Activated T-helper 2 cell treated with anti-CD3 and anti-CD28 coated beads, Interferon-gamma antibody, Interleukin-2, Interleukin-4, amounts not matched to agents 10 μg/mL and 5 μg/mL and 100 μg/mL, durations not matched to agents 14 hours and 24 hours and 36 hours (primary cell): ENCODE measurements at places on chromosomes 11 and 22.
A peak's percentile ranks its signal among the peaks of the same experiment; 100 is the strongest.

DNA sequence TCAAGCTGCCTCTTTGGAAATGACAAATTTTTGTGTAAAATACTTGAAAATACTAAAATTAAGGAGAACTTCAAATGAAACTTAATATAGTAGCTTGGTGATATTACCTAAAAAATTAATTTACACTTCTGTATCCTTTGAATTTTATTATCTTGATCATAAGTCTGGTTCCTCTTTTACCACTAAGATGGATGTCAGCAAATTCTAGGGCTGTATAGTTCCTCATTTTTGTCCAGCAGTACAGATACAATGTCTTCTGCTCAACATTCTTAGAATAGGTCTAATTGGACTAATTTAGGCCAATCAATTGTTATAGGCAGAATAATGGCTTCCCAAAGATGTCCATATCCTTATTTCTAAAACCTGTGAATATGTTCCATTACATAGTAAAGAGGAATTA, 1298.0 kb upstream of the RAG2 start:
- no peak for DNase-seq

DNA sequence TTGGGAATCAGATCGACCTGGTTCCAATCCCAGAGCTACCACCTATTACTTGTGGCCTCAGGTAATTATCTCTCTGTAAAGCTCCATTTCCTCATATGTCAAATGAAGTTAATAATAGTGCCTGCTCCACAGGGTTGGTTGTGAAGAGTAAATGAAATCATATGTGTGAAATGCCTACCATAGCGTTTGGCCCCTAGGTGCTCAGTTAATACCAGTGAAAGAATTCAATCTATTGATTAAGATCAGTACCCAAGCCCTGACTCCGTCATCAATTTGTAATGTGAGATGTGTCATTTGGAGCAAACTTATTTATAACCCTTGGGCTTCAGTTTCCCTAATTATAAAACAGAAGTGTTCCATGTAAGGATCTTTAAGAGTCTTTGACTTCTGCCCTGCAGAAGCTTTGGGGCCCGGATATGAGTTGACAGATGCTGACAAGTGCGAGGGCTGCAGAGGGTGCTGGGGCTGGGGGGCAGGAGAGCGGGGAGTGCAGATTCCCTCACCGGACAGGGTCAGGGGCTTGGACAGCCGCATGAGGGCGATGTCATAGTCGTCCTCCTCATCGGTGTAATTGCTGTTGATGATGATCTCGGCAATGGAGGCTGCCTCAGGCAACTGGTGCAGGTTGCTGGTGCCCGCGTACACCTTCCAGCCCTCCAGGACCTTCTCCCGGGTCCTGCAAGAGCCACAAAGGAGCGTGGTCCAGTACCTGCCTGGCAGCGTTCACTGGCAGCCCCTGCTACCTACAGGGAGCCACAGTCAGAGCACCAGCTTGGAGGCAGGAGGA, 20.9 kb downstream of the TMPRSS13 start:
- DNase-seq: no peak

- peak; percentile 57 for DNase-seq
Measured at GRCh38 chr22:39920134-39920743, 19.4 kb downstream of the GRAP2 start.

DNA sequence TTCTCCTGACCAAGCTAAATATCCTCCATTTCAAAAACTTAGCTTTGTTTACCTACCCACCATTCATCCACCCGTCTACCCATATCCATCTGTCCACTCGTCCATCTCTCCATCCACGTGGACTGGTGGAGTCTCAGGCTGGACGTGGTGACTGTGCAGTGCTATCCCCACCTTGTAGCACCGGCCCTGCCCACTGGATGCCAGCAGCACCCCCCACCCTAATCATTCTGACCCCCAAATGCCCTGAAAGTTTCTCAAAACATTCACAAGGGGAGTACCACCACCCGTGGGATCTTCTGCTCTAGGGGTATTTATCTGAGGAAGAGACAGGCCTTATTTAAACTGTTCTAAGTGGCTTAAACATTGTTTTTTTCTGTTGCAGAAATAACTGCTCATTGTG, 206.4 kb downstream of the TBC1D22A start:
- DNase-seq: no peak

- DNase-seq: no peak
Measured at GRCh38 chr22:31144223-31144622, 3.9 kb upstream of the PLA2G3 start.

- no peak for DNase-seq
Measured at GRCh38 chr11:123145661-123146060, 49.4 kb downstream of the CLMP start.

DNA sequence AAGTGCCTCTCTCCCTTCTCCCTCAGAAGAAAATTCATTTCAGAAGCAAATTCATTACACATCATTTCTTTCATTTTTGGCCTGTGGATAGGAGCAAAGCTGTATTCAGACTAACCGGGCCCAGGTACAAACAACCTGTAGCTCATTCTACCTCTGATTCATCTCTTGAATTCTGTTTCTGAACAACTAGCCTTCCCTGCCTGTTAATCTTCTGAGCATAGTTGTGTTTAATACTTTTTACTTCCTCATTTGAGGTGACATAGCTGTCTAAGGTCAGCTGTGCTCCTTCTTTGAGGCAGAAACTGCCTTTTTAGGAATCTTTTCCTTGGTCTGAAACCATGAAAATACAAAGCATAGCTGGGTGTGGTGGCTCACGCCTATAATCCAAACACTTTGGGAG, 12.6 kb upstream of the IL18BP start:
- no peak for DNase-seq

DNA sequence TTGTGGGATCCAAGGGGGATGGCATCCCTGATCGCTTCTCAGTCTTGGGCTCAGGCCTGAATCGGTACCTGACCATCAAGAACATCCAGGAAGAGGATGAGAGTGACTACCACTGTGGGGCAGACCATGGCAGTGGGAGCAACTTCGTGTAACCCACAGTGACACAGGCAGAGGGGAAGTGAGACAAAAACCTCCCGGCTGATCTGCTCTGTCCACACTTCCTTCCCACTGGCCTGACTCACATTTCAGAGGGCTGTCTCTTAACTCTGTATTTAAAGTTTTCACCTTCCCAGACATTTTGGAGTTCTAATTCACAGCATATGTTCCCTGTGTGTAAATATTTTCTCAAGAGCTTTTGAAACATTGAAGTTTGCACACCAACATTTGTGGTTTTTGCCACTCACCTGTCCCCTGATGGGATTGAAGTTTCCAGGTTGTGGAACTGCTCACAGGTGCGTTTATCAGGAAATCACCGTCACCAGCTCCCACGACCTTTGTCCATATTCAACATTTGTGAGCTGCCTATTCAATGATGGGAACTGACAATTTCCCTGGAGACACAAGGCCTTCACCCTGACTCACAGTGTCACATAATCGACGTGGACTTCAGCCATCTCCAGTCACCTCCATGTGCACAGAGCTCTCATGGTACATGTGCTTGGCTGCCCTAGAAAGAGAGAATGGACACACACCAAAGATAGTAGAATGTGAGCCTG, 99.2 kb downstream of the VPREB1 start:
- DNase-seq: no peak

- no peak for DNase-seq
Measured at GRCh38 chr11:1921574-1922141, 2.2 kb downstream of the TNNT3 start.

DNA sequence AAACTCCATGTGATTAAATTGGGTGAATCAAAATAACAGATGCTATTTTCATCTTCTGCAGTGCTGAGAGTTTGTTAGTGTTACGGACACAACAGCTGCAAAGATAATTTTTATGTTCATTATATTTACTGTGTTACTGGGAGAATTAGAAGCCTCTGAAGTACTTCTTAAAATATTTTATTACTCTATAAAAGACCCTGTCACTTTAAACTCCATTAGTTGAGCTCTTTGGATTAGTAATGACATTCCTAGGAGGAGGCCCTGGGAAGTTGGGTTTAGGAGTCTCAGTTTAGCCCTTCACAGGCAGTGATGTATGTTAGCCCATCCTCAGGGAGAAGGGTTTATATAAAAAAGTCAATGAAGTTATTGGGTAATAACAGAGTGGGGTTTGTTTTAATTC, 596.7 kb downstream of the JRKL start:
- DNase-seq: no peak

GRCh38 chr11:31464436-31464835, 45.0 kb downstream of the IMMP1L start:
- no peak for DNase-seq

GRCh38 chr11:1931341-1932104, 12.0 kb downstream of the TNNT3 start:
- DNase-seq: no peak

DNA sequence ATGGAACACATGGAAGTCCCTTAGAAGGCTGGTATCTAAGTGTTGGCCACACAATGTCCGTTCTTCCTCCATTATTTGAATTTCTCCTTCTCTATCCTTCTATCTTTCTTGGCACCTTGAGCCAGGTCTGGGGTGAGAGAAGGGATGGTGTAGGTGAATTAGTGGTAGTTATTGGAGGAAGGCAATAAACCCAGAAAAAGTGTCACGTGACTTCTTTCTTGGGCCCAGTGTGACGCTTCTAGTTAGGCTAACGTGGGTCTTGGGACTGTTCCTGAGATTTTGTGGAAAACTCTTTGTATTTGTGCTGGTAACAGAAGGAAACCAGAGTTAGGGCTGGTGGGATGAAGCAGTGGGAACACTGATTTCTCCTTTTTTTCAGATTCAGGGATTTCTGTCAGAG, 53.1 kb upstream of the ELF5 start:
- no peak for DNase-seq
